ENCODE measurements at places on chromosomes 1 and 21.

DNA sequence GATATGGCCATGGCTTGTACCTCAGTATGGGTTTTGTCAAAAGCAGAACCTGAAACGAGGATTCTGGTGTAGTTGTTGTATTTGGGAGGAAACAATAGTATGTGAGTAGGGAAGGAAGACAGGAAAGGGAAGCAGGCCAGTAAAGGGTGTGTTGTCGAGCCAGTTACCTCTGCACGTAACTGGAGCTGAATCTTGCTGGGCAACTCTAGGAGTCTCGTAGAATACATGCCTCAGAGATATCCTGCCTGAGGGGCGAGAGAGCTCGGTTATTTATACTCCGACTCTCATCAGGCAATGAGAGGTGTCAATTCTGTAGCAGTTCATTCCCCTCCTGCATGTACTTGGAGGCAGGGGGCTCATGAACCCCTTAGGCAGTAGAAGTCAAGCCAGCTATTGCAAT, 45.9 kb upstream of the KIF26B start:
- DNase-seq = no peak

DNA sequence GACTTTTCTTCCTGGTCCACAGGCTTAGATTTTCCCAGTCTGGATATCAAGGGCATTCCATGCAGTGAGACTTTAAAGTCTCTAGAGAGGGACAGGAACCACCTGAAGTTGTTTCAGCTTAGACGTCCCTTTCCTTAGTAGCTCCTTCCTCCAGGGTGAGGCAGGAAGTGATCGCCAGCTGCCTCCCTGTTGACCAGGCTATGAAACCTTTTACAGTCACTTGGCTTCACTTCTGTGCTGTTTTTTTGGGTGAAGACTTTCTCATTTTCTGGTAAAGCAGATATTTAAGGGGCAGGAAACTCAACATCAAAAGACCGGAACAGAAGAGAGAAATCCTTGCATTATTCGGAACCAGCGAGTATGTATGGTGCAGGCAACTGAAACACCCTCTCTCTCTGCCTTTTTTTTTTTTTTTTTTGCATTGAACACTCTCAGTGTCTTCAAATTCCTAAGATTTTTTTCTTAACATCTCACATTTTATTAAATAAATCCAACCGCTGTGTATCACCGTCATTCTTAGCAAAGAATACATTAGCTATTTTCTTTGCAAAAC, 234.6 kb upstream of the IRF2BP2 start:
- DNase-seq = no peak

DNA sequence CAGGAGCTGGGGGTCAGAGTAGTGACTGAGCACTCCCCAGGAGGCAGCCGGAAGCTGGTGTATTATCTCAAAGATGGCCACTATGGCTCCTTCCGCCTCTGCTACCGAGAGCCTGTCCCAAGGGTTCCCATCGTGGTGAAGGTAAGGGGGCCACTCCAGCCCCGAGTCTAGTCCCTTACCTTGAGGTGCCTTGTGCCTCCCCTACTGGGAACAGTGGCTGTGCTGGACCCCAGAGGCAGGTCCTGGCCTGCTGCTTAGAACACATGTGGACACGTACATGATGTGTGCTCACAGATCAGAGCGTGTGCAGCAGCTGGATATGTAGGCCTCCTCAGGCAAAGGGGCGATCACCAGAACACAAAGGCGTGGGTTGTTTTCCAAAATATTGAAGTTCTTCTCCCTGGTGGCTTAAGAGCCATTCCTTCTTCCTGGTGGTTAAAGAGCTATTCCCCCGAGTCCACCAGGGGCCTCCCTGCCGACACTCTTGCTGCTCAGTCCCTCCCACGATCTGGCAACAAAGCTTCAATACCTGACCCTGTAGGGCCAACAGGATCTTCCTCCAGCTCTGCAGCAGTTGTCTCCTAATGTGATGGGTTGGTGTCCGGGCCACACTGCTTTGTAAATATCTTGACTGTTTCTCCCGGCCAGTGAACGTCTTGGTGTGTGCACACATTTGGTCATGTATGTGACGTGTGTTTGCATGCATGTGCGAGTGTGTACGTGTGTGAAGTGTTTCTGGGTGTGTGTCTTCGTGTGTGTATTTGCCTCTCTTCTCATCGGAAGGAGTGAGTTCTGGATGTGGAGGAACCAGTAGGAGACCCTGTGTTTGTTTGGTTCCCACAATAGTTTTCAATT, 68.4 kb upstream of the TINAGL1 start:
- no peak for DNase-seq

DNA sequence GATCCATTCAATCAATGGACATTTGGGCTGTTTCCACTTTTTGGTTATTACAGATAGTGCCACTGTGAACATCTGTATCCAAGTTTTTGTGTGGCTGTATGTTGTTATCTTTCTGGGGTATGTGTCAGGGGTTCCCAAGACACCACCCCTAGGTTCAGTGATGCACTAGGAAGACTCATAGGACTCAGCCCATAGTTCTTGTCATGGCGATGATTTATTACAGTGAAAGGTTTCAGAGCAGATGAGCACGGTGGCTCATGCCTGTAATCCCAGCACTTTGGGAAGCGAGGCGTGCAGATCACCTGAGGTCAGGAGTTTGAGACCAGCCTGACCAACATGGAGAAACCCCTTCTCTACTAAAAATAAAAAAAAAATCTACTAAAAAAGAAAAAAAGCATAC, 64.1 kb downstream of the MAN1C1 start:
- no peak for DNase-seq

DNA sequence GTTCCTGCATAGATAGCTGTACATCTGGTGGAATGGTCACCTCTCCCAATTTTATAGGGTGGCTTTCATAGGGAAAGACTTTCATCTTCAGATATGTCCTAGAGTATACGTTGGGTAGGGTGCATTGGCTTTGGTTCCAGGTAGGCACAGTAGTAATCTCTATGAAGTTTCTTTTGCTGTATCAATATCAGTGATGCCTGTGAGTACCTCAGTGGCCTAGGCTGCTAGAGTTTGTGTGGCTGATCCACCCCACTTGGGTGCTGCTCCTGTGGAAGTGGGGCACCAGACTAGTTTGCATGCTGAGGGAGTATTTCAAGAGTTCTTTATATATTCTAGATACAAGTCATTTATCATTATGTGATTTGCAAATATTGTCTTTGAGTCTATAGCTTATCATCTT, 370.5 kb upstream of the VAMP3 start:
- no peak for DNase-seq

DNA sequence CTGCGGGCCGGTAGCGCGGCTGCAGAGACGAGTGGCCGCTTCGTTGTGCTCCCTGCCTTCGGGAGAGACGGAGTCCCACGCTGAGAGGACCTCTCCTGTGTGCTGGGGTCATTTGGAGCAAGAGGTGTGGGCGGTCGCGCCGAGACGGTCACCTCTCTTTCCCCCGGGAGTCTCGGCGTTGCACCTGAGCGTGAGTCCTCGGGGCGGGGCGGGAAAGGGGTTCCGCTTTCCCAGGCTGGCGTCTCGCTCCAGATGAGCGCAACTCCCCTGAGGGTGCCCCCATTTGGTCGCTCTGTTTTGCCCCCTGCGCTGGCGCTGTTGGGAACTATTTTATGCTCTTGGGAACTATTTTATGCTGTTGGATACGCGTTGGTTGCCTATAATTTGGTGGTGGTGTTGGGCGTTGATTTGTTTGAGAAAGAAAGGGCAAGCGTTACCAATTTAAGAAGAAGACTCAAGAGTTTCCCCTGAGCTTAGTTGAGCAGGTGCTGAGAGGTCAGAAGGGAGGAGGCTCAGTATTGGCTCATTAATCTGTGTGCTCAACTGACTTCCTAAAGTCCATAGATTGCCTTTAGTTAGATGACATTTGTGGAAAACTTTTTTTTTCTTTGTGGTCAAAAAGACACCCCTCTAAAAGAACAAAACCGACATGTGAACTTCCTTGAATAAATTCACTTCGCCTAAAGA, 683 bp downstream of the LRRC8B start:
- DNase-seq = no peak

- no peak for DNase-seq
Measured at GRCh38 chr1:37274486-37274885, 199.9 kb upstream of the ZC3H12A start.

DNA sequence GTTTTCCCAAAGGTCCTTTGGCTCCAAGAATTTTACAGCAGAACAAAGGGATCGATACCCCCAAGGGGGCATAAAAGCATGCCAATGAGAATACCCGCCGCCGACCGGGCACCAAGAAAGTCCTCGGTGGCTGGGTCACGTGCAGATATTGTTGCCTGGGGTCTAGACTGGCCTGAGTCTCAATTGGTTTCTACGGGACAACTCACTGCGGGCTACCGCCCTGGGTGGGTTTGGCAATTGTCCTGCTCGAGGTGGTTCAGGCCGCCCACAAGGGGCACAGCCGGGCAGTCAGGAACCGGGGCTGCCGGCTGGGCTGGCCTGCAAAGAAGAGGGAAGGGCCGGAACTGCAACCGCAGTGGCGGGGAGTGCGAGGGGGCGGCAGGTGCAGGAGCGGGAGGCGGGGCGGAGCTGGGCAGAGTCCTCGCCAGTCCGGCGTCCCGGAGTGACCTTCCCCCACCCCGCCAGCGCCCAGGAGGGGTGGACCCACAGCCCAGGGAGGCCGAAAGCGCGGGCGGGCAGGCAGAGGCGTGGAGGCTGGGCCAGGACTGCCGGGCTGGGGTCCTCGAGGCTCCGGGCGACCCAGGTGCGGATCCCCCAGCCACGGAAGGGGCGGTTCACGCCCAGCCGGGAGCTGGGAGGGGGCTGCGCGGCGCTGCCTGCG, 926 bp upstream of the ATP1B1 start:
- DNase-seq = no peak

- DNase-seq = no peak
Measured at GRCh38 chr21:46111193-46111571, 13.3 kb downstream of the COL6A2 start.

DNA sequence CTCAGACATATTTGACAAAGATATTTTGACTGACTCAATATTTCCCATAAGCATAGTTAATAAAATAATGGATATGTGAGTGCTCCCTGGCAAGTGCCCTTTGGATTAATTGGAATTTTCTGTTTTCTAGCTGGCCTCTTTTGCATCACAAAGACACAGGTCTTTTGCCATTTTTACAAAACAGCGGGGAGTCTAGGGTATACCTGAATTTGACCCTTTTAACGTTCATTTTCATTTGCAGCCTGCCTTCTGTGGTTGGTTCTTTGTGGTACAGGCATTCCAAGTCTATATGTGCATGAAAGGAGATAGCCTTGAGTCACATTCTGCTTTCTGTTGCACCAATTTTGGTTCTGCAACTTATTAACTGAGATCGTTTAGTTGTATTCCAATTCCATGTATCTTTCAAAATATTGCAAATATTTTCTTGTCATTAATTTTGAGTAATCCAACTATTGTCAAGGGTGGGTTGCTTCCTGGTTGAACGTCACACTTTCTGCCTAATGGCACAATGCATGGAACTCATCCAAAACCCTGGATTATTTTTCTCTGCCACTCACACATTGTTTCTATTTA, 171.7 kb downstream of the CRB1 start:
- DNase-seq = no peak

- no peak for DNase-seq
Measured at GRCh38 chr1:115982400-115982799, 6.1 kb downstream of the SLC22A15 start.

DNA sequence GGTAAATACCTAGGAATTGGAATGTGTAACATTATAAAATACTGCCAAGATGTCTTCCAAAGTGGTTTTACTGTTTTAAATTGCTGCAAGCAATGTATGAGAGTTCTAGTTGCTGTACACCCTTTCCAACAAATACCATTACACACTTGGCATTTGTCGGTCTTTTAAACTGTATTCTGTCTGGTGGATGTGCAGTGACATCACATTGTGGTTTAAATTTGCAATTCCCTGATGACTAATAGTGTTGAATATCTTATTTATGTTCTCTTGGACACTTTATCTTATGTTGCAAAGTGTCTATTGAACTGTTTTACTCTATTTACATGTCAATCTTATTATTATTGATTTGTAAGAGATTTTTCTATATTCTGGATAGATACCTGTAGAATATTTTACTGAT, 561.2 kb upstream of the B3GALT2 start:
- DNase-seq = no peak

- DNase-seq = no peak
Measured at GRCh38 chr1:212974711-212975110, 24.4 kb downstream of the VASH2 start.

DNA sequence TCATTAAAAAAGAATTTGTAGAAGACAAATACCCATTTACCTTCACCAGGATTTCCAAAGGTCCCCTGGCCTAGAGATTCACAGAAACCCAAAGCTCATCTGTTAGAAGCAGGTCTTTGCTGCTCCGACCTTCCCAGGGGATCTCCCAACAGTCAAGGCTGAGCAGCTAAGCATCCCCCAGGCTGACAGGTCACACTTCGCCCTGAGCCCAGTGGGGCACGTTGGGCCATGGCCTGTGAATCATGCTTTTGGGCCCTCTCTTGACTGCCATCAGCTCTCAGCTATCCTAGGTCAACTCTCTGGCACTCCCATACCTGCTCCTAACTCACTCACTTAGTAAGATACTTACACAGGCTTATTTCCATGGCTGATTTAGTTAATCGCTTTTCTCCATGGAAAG, 157.7 kb downstream of the DSCAM start:
- DNase-seq = no peak

DNA sequence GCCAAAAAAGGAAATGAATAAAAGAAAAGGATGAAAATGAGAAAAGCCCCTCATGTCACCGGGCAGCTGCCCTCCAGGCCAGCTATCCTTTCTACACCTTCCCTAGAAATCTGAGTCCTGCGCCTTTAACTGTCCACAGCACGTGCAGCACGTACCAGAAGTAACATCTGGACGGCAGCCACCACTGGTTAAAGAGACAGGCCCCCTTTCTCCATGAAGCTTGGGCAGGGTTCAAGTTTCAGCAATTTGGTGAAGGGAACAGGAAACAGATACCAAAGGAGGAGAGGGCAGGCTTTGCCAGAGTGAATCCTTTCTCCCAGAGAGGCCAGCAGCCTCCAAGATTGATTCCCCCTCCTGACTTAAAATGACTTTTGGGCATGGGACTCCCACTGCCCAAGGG, 3.6 kb upstream of the KIAA2013 start:
- DNase-seq = no peak

Measured in stimulated activated CD8-positive, alpha-beta memory T cell treated with anti-CD3 and anti-CD28 coated beads, Interleukin-4, amount 100 ng/mL, for 1 hour (primary cell).